ENCODE measurements at places on chromosomes 16 and 17.

GRCh38 chr16:86676254-86676670 is 97.9 kb downstream of the FOXL1 start:
- DNase-seq, result no peak

DNA sequence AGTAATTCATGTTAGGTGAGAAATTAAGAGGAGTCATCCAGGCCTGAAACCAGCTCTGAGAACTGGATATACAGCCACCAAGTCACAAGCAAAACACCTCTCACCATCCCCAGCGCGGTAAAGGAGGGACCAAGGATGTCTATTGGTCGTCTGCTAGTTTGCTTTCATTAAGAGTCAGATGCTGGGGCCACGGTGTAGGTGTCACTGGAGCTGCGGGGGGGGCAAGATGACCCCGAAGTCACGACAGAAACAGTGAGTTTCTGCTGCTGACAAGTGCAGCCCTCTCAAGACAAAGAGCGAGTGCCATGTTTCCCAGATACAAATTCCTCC is 790 bp downstream of the NCBP3 start:
- DNase-seq, result peak; percentile 45

GRCh38 chr17:67493812-67494211 is 116.7 kb downstream of the PITPNC1 start:
- no peak for DNase-seq

DNA sequence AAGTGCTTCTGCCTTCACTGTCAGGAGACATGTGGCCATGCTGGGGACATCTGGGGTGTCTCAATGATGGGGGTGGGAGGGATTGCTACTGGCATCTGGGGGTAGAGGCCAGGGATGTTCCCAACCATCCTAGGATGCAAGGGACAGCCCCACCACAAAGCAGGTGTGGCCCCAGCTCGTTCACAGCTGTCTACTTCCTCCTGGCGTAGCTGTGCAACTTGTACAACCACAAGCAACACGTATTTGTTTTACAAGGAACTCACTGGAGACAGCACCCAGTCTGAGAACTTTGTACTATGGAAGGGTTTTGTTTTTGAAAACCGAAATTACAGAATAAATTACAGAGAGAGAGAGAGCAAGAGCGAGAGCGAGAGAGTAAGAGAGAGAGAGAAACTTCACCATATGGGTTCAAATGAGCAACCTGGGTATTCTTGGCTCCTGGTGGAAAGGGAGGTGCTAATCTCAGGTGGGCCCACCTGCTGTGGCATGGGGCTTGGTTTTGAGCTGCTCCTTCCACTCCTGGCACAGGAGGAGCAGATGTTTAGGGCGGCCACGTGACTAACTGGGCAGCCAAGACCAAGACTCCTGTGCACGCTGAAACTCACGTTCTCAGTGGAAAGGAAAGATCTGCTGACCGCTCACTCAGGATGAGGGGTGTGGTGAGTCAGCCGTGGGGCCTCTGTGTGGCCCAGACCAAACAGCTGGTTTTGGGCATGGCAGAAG is 17.5 kb upstream of the TNFRSF13B start:
- DNase-seq, result peak; percentile 52

- no peak for DNase-seq
These were observed 97.4 kb upstream of the CIBAR2 start for GRCh38 chr16:85209526-85210121.

DNA sequence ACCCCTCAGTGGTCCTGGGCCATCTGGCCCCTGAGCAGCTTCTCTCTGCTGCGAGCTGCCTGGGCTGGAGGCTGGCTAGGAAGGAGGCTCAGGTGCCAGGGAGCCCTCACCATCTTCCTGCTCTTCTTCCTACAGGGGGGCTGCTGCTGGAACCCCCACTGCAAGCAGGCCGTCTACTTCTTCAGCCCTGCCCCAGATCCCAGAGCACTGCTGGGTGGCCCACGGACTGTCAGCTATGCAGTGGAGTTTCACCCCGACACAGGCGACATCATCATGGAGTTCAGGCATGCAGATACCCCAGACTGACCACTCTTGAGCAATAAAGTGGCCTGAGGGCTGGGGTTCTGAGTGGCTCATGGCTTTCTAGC is 46.1 kb downstream of the PRMT7 start:
- DNase-seq, result no peak

Measured in NAMALWA (cell line).